ENCODE measurements at places on chromosomes 2 and 18. TPM values are rescaled to one million over a fixed set of nuclear protein-coding genes. Genes with fewer than 3 reads are reported as not detected.

GRCh38 chr2:215579809-215580208 lies 143.9 kb upstream of the FN1 start:
- no peak overlapping the region for H3K4me3 ChIP-seq
- H3K27ac ChIP-seq: no peak overlapping the region
- no peak for DNase-seq

DNA sequence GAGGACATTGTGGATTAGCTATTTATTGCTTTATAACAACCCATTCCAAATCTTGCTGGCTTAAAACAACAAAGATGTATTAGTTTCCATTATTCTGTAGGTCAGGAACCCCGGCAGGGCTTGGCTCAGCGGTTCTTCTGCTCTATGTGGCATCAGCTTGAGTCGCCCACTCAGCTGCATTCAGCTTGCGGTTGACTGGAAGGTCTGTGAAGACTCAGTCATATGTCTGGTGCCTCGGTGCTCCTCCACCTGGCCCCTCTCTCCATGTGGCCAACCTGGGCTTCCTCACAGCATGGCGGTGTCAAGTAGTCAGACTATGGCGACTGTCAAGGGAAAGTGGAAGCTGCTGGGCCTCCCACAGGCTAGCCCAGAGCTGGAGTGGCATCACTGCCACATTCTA lies 48.6 kb downstream of the EMILIN2 start:
- H3K27me3 ChIP-seq: no peaks in the 10 kb centered on the region

CNGA3 gene
- 0.18 TPM for total RNA-seq

PIGN gene
- 25.9 TPM for total RNA-seq

- DNase-seq: no peak
- no peak overlapping the region for H3K27ac ChIP-seq
- H3K27me3 ChIP-seq: no peaks in the 10 kb centered on the region
- no peak overlapping the region for H3K4me3 ChIP-seq
- no peaks in the 10 kb centered on the region for H3K36me3 ChIP-seq
Measured at GRCh38 chr18:42446195-42446594, 491.2 kb downstream of the PIK3C3 start.

- no peaks in the 10 kb centered on the region for H3K36me3 ChIP-seq
- H3K4me1 ChIP-seq: peaks cover 17% of the 10 kb centered on the region
- H3K4me3 ChIP-seq: no peak overlapping the region
- no peaks in the 10 kb centered on the region for H3K27me3 ChIP-seq
- no peak overlapping the region for H3K27ac ChIP-seq
- DNase-seq: no peak
Measured at GRCh38 chr18:8290913-8291312, 318.3 kb upstream of the RAB12 start.

DNA sequence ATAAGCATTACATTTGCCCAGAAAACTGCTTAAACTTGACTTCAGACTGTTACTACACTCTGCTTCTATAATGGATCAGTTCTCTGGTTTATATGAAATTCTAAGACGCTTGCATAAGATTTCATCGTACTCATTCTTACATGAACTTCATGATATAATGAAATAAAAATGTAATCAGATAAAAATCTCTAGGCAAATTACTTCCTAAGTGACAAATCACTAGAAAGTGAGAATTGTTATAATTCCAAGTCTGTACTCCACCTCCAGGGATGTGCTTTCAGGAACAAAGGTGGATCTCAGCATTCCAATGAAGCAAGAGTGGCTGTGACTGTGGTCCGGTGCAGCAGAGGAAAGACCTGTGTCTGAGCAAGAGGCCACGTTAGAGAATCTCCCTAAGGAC lies 226.2 kb downstream of the PIEZO2 start:
- no peaks in the 10 kb centered on the region for H3K4me1 ChIP-seq
- H3K27ac ChIP-seq: no peak overlapping the region
- H3K27me3 ChIP-seq: no peaks in the 10 kb centered on the region

DNA sequence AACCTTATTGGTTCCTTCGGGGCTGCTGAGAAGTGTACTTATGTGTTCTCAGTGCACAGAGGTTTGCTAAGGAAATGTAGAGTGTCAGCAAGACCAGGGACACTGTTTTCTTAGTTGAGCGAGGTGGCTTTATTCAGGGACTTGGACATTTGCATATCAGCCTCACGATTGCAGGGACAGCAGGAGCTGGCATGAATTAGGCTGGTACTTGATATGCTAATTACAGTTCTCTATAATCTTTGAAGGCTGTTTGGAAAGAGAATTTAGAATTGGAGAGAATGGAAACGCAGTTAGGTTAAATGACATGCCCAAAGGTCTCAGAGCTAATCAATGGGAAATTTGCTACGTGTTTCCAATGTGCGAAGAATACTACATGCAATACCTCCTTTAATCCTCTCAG lies 18.7 kb upstream of the MTCL1 start:
- no peaks in the 10 kb centered on the region for H3K4me1 ChIP-seq
- no peak overlapping the region for H3K27ac ChIP-seq
- no peak overlapping the region for H3K4me3 ChIP-seq
- no peaks in the 10 kb centered on the region for H3K27me3 ChIP-seq
- H3K36me3 ChIP-seq: no peaks in the 10 kb centered on the region

GRCh38 chr2:116489944-116490343 lies 1324.5 kb upstream of the DDX18 start:
- DNase-seq: no peak
- H3K4me1 ChIP-seq: no peaks in the 10 kb centered on the region
- no peaks in the 10 kb centered on the region for H3K27me3 ChIP-seq
- no peaks in the 10 kb centered on the region for H3K36me3 ChIP-seq

DNA sequence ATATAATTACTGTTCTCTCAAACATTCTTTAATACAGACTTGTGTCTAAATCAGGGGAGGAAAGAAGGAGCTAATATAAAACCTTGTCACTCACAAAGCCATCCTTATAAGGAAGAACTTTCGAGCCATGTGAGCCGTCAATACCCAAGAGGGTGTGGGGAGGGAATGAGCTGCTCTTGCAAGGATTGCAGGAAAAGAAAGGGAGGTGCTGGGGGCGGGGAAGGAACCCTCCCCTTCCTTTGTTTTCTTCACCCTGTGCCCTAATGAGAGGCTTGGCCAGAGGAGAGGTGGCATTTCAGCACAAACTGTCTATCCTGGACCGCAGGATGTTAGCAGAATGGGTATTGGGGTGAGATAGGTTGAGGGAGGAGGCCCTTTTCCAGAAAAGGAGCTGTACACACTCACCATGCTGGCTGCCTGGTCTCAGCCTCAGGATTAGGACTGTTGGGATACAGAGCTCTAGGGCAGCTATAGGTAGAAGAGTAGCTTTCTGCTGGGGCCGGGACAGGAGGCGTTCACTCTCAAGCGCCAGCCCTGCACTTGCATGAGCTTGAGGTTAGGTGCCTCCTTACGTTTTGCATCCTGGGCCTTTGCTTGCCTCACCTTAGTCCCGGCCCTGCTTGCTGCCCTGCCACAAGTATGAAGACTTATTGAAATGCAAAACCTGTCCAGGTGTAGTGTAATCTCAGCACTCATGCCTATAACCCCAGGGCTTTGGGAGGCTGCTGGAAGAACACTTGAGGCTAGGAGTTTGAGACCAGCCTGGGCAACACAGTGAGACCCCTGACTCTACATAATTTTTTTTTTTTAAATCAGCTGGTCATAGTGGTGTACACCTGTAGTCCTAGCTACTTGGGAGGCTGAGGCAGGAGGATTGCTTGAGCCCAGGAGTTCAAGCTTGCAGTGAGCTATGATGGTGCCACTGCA lies 190.5 kb downstream of the LOXHD1 start:
- H3K4me1 ChIP-seq: no peaks in the 10 kb centered on the region
- no peak for DNase-seq
- H3K36me3 ChIP-seq: no peaks in the 10 kb centered on the region
- H3K27ac ChIP-seq: no peak overlapping the region

B3GNT7 gene
- total RNA-seq: 80.0 TPM

- no peak overlapping the region for H3K27ac ChIP-seq
- no peaks in the 10 kb centered on the region for H3K36me3 ChIP-seq
- no peak for DNase-seq
- no peak overlapping the region for H3K4me3 ChIP-seq
Measured at GRCh38 chr2:10258726-10259125, 44.0 kb upstream of the HPCAL1 start.

Data from lower lobe of right lung (tissue), 2 donors.